ENCODE measurements at places on chromosomes 5 and 9.

GRCh38 chr5:83503662-83504061 is 32.1 kb downstream of the VCAN start:
- DNase-seq: no peak

- DNase-seq: no peak
Measured at GRCh38 chr5:126097876-126098275, 325.3 kb upstream of the GRAMD2B start.

- DNase-seq: no peak
Measured at GRCh38 chr5:174872271-174872670, 147.9 kb downstream of the MSX2 start.

DNA sequence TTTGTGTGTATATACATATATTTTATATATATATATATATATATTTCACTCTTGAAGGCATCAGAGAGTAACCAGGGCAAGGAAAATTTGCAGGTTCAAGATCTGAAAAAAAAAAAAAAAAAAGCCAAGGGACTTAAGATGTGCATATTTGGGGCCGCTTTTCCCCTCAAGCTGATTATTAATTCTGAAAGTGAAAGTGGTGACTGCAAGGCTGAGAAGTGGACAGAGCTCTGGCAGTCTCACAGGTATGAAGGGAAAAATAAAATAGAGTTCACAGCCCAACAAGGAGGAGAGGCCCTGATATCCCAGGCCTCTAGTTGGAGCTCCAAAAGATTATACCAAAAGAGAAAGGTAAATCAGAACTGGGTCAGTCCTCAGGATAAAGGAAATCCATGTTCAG is 234.4 kb upstream of the GAS1 start:
- DNase-seq: no peak

DNA sequence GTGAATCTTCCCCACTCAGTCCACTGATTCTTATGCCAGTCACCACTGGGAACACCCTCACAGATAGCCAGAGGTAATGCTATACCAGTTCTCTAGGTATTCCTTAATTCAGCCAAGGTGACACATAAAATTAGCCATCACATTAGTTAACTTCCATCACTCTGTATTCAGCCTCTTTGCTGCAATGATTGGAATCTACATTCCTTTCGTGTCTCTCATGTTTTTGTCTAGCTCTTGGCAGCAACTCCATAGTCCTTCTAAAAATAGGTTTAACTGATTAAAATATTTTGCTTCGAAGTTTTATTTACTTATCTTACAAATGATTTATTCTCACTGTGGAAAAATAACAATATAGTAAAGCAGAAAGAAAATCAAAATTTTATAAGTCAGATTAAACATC is 19.6 kb upstream of the RNF20 start:
- DNase-seq: no peak

- no peak for DNase-seq
Measured at GRCh38 chr5:32707418-32707997, 3.6 kb upstream of the NPR3 start.

GRCh38 chr5:131264451-131265099 is 722 bp downstream of the CDC42SE2 start:
- no peak for DNase-seq

DNA sequence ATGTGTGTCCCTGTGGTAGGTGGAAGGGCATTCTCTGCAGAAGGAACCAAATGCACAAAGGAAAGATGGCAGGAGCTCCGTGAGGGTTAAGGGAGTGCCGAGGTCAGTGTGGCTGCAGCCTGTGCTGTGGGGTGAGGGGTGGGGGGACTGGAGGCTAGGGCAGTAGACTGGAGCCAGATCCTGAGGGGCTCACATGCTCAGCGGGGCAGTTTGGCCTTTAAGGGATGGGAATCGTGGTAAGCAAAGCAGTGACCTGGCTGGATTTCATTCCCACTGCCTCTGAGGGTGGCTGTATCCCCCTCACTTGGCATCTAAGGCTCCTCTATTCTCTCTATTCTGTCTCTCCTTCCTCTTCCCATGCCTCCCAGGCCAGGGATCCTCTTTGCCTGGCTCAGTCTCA is 15.6 kb downstream of the PITX1 start:
- DNase-seq: no peak

- no peak for DNase-seq
Measured at GRCh38 chr9:87464110-87464991, 33.3 kb upstream of the DAPK1 start.

GRCh38 chr9:125444956-125445506 is 183.4 kb downstream of the GAPVD1 start:
- DNase-seq: no peak

- DNase-seq: no peak
Measured at GRCh38 chr9:137660144-137660543, 41.3 kb downstream of the EHMT1 start.

- peak; percentile 34 for DNase-seq
Measured at GRCh38 chr5:37248970-37249814, at the start of gene CPLANE1. TSS of gene CPLANE1 (minus strand) at chr5:37249376. CDS start at chr5:37247698, 1,678 bp downstream.

DNA sequence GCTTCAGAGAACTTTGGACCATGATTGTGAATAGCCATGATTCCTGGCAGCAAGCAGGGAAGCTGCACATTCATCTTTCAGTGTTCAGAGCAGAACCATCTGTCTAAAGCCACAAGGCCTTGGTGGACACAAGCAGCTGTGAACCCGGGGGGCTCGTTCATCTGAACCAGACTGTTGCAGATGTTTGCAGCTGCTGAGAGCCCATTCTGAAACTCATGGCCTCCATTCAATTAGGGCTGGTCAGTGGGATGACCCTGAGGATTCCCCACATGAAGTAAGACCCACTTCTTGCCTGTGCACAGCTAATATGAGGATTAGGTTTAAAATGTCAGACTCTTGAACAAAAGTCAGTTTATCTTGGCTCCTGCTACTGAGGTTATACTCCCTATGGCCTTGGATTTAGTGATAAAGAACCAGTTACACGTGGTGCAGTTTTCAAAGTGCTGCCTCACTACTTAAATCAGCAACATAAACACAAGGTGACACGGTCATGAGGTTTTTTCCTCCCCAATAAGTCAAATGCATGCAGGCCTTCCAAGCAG is 109.8 kb upstream of the IFNK start:
- no peak for DNase-seq

DNA sequence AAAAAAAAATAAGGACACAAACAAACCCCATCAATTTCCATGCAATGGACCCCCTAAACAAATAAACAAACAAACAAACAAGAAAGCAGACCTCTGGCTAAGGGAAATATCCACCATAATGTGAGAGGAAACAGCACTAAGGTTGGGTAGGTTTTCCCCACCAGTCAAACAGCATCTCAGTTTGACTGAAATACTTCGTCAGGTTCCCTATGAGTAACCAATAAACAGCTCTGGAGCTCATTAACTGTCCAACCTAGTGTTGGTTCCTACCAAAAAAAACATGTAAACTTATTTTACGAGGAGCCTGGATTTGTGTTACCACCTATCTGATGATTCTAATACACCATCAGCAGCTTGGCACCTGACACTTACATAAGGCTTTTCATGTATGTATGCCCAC is 198.5 kb upstream of the TARS1 start:
- no peak for DNase-seq

- no peak for DNase-seq
Measured at GRCh38 chr9:133855802-133856521, 117.8 kb upstream of the SARDH start.

DNA sequence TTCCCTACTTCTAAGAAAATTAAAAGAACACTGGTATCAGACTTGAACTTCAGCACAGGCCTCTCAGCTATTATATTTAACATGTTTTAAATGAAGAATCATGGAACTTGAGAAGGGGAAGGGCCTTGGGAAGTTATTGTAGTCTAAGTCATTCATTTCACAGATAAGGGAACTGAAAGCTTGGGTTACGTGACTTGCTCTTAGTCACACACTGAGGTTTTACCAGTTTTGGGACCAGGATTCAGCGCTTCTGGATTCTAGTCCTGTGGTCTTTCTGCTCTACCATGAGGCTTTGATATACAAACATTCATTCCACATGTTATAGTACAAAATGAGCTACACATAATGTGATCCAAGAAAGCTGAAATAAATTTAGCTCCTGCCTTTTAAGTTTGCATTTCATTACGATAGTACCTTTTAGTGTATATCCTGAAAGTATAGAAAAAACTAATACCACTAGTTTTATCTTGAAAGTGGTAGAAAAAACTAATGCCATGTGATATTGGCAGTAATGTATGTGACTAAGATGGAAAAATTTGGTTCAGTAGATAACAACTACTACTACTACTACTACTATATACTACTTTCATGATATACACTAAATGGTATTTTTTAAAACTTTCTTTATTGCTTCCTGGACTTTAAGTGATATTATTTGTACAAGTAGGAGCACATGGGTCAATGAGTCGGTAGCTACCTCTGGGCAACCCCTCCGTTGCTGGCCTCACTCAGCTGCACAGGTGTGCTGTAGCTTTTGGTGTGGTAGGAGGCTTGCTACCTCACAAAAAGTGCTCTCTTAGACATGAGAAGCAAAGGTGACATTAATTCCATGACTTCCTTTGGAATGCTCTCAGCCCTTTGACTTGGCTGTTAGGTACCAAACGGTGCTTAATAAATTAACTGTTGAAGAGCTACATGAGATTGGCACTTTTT is 40.7 kb downstream of the F2RL2 start:
- no peak for DNase-seq

DNA sequence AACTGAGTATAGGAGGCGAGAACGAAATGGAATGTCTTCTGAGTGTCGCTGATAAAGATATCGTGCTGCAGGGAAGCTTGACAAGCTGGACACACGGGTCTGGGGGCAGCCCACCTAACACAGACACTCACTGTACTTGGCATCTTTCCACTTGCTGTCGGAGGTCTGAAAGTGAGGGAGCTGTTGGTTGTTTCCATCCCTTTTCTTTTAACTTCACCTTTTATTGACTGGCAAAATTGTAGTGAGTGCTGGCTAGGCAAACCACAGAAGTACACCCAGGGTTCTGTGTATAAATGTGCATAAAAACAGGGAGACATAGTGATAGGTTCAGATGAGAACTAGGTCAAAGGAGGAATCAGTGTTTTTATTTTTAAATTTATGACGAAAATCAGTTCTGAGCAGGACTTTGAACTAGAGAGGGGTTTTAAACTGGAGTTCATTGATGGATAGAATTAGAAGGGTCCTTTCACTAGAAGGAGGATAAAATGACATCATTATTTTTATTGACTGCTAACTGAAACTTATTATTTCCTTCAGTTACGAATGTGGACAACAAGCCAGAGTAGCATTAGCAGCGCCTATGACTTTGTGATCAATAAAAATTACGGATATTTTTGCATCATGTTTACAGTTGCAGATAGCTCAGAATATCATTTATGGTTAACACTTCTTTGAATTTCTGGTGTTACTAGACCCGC is 817 bp downstream of the GAPVD1 start:
- no peak for DNase-seq

DNA sequence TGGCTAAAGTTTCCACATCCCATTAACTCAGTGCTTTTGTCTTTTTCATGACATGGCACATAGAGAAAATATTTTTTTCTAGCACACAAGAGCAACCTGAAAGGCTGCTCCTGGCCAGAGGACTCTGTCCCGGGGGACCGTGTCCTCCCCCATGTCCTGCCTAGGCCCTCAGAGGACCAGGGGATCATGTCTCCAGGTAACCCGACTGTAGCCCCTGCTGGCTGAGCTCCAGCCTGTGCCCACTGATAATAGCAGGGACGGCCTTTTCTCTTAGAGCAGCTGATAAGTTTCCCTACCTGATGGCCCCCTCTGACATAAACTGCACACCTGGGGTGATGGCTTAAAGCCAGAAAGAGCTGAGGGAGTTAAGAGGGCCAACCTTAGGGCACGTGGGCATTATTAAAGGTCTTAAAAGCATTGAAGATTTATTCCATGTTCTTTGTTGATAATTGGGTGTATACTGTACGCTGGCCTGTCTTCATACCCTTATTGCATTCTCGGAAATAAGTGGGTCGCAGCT is 5.9 kb downstream of the HDHD3 start:
- DNase-seq: peak; percentile 75

DNA sequence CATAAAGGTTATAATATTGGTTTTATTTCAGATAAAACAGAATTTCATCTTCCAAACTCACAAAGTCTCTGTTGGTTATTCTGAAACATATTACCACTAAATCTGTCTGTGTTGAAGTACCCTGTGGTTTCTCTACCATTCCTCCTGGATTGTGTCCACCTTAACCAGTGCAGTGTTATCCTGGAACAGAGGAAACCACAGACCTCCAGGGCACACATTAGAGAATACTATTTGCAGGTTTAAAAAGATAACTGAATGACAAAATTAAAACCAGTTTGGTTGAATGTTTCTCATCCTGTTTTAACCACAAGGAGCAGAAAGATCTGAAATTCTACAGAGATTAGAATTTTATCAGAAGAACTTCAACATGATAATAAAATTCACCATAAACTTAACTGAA is 251.8 kb downstream of the CWC27 start:
- DNase-seq: no peak

DNA sequence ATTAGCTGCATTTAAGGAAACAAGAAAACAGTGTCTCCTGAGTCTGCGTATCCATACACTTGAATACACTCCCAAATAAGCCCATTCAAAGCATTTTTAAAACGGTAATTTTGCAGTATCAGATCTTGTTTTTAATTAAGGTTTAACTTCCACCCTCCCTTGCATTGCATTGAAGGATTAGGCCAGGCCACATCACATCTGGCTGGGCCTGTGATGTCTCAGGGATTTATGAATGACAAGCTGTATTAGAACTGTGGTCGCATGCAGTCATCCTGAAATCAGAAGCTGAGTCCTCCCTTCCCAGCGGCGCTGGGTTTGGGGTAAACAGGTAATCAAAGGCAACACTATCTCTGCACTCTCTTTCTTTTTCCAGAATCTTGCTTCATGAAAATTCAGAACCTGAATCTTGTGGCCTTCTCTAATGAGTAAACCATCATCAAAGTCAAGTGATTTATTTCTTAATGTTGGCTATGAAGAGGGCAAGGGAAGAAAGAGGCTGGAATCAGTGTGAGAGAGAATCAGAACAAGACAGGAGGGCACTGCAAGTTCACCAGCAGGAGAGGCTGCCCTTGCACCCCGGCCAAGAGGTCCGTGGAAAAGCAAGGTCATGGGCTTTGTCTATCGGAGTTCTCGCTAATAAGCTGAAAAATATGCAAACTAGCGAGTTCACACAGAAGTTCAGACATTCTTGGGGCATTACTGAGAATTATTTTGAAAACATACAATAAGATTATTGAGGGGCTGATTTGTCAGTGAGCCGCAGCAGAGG is 80.0 kb upstream of the ZSWIM6 start:
- no peak for DNase-seq

- no peak for DNase-seq
Measured at GRCh38 chr5:173574983-173575382, 41.5 kb downstream of the BOD1 start.

DNA sequence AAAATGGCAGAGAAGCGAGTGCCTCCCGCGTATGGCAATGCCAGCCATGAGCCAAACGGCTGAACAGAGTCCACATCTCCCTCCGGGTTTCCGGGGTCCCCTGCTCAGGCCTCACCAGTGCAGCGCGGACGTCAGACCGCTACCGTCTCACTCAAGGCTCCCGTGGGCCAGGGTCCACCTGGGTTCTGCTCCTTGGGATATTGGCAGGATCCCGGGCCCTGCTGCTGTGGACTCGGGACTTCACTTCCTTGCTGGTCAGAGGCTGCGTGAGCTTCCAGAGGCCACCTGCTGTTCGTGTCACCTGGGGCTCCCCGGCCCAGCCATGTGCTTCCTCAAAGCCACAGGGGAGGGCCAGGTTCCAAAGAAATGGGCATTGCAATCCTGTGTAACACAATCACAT is 38.4 kb upstream of the CLPTM1L start:
- no peak for DNase-seq
